ENCODE measurements at places on chromosomes 7 and 10. TPM values are rescaled to one million over a fixed set of nuclear protein-coding genes. Genes with fewer than 3 reads are reported as not detected.

The TLX1 gene
- total RNA-seq = not detected

The CCDC172 gene
- total RNA-seq = not detected

The PRR15 gene
- 46.1 TPM for total RNA-seq

The HTRA1 gene
- 141 TPM for total RNA-seq

The ADAM8 gene
- total RNA-seq = 12.7 TPM

The GARIN1A gene
- total RNA-seq = 2.6 TPM

The CCZ1 gene
- 48.6 TPM for total RNA-seq

The NAT16 gene
- not detected for total RNA-seq

The TEX47 gene
- total RNA-seq = not detected

The TMEM130 gene
- total RNA-seq = 0.26 TPM

The ADCYAP1R1 gene
- total RNA-seq = 7.2 TPM

GRCh38 chr7:17781491-17782215, 158.6 kb downstream of the SNX13 start:
- DNase-seq = no peak

GRCh38 chr7:21984042-21984441, 38.3 kb upstream of the CDCA7L start:
- no peak for DNase-seq

- DNase-seq = no peak
These were observed 32.4 kb downstream of the NKX6-2 start for GRCh38 chr10:132753596-132753995.

DNA sequence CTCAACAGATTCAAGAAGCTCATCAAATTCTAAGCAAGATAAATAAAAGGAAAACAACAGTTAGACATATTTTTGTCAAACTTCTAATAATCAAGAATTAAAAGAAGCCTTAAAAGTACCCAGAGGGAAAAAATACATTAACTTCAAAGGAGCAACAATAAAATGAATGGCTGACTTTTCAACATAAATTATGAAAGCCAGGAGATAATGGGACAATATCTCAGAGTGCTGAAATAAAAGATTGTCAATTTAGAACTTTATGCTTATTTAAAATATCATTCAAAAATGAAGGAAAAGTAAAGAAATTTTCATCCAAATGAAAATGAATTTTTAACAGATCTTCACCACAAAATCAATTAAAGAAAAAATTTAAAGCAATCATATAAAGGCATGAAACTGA, 108.5 kb upstream of the IL6 start:
- DNase-seq = no peak

GRCh38 chr7:20545016-20545415, 70.5 kb upstream of the ABCB5 start:
- DNase-seq = no peak

DNA sequence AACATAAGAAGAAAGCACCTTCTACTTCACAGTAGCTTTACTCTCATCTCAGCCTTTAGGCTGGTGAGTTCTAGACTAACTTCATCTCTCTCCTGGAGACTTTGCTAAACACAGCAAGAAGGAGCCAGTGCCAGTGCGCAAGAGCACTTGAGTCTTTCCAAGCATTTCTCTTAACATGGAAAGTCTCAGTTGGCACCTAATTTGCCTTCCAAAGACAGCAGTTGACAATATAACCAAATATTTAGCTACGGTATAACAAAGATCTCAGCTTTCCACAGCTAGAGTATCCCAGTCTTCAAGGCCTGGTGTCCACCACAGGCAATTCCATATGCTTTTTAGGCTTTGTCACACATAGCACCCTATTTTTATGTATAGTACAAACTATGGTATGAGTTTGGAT, 1204.9 kb downstream of the CNTNAP2 start:
- DNase-seq = no peak

- DNase-seq = no peak
These were observed 7.2 kb upstream of the CHCHD1 start for GRCh38 chr10:73774637-73775036.

- no peak for DNase-seq
These were observed 183.7 kb upstream of the KLF6 start for GRCh38 chr10:3968727-3969126.

DNA sequence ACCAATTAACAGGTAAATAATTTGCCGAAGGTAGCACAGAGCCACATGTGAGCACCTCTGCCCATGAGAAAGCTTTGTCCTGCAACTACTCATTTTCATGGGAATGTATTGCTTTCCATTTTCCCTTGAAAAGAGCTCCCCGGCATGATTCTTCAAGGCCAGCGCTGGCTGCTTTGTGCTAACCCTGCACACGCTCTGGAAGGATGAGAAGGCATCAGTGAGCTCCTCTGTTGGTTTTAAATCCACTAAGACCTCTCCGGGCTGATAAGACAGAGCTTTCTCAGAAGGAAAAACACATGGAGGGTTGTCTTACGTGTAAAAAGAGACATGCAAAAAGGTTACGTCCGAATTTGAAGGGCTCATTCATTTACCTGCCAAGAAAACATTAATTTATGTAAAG, 553.9 kb upstream of the MKI67 start:
- DNase-seq = no peak

DNA sequence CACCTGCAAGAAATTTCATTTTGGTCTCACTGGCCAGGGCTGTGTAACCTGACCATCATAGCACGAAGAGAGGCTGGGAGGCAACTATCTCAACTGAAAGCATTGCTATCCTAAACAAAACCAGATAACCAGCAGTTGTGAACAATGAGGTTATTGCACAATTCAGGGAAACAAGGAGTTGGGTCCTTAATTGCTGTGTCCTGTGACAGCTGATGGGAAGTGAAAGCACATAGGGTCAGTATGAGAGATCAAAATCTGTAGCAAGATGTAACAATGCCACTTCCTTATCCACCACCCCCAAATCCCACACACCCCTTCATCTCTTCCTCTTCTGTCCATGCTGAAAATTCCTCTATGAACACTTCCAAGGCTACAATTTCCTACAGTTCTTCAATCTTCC, 80.2 kb downstream of the HTR7 start:
- DNase-seq = no peak

DNA sequence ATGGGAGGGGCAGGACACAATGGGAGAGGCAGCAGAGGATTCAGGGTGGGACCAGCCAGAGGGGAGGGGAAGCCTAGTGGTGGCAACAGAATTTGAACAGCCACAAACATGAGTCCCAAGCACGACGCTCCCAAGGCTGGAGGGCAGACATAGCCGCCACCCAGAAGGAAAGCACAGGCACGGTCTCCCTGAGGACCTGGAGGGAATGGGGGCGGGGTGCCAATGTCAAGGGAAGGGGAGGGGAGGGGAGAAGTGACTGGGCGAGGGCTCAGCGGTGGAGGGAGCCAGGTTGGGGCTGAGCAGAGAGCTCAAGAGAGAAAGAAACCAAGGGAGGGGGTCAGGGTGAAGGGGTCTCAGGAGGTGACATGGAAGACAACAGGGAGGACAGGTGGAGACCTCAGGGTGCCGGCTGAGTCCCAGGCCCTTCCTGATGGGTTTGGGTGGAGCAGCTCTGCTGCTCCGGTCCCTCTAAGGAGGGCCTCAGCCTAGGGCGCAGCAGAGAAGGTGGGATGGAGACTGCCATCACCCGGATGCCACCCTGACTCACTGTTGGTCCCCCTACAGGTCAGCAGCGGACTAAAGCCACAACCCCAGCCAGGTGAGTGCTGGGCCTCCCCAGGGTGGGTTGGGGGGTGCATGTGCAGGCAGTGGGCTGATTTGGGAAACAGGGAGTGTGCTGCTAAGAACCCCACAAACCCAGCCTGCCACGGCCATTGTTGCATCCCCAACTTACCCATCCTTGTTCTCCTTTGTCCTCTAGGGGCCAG, 24.2 kb downstream of the PILRA start:
- no peak for DNase-seq

- DNase-seq = peak; percentile 34
These were observed at the start of gene TMEM26 for GRCh38 chr10:61452655-61453641. TSS of gene TMEM26 (minus strand) at chr10:61453381. CDS start at chr10:61453081, 300 bp downstream.

DNA sequence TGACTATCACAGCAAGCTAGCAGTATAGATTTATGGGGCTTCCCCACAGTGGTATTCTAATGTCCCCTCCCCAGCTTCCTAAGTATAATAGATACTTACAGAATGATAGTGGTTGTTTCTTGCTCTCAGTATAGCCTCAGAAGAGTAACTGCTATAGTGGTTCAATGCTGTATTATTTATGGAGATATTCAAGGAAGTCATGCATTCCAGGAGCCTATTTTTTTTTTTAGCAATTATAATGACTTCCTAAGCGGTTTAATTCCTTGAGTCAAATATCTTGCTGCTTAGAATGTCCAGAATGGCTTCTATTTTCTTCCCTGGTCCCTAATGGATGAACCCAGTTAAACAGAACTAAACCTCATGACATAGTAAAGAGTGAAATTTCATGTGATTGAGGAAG, 451.5 kb upstream of the SEMA3D start:
- DNase-seq = no peak

DNA sequence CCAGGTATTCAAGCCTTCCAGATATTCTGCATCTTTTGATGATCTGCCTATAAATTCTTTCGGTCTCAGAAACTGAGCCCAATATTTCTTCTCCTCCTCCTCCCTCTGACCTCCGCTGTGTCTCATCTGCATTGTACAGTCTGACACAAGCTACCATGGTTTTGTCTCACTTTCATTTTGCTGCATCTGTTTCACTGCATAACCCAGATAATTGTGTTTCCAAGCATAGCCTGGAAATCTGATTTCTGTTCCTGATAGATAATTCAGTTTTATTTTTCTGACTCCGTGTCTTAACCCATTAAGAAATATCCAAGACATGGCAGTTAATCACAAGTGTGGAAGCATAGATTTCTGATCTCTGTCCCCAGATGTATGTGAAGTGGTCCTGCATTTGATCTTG, 374.2 kb upstream of the SEMA3A start:
- no peak for DNase-seq

DNA sequence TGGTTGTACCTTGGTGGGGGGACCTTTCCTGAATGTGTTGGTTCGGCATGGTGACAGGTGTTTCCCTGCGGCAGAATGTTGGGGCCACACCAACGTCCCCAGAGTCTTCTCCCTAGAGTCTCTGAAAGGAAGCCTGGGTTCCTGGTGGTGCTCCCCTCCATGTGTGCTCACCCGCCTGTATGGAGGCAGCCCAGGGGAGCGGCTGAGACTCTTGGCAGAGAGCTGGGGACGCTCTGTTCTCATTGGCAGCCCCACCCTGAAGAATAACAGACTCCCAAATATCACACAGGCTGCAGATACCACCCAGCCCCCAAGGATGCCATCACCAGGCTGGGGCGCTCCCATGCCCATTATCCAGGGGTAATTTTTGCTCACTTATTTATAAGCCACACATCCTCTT, 34.8 kb downstream of the CHST12 start:
- DNase-seq = no peak

- no peak for DNase-seq
These were observed 72.5 kb downstream of the PRTFDC1 start for GRCh38 chr10:24879861-24880260.

- DNase-seq = peak; percentile 37
These were observed 47.3 kb upstream of the INSYN2A start for GRCh38 chr10:127243490-127244272.

DNA sequence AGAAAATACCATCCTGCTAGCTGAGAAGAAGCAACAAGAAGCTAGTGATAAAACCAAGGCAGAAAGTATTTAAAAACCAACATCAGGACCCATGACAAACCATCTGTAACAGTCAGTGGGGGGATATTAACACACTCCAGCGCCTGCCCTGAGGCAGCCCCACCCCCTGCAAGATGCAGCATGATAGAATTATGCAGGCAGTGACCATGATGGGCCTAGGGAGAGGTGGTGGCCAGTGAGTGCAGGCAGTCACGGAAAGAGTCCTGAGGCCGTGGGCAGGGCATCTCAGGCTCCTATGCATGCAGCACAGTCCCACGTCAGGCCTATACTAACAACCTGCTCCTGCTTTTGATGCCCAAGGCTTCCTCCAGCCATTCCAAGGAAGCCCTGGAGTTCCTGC, 686.9 kb downstream of the GRID1 start:
- no peak for DNase-seq

DNA sequence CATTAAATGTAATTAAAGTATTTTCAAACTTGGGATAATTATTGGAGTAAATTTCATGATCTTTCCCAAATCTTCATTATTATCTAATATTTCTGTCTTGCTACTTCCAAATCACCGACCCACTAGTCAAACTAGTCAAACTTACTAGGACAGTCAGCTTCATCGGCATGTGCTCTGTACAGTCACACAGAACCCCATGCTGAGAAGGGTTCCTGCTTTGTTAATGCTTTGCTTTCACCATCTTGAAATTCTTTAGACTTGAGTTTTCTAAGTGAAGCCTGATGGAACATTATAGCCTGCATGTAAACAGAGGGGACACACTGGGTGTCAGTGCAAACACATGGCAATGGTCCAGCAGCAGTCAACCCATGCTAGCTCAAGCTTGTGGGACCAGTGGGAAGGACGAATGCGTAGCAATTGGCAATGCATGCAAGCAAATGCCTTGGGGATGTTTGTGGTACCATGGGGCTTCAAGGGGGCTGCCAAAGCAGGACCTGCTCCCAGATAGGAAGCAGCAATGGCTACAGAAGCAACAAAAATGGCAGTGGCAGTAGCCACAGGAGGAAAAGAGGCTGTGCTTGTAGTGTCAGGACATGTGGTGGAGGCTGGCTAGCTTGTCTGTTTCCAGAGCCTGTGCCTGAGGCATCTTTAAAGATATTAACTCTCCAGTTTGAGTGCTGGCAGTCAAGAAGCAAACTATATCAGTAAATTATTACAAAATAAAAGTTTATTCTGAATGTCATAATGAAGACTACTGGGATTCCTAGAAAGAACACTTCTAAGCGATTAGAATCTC, 441.1 kb upstream of the SEMA3D start:
- DNase-seq = no peak

DNA sequence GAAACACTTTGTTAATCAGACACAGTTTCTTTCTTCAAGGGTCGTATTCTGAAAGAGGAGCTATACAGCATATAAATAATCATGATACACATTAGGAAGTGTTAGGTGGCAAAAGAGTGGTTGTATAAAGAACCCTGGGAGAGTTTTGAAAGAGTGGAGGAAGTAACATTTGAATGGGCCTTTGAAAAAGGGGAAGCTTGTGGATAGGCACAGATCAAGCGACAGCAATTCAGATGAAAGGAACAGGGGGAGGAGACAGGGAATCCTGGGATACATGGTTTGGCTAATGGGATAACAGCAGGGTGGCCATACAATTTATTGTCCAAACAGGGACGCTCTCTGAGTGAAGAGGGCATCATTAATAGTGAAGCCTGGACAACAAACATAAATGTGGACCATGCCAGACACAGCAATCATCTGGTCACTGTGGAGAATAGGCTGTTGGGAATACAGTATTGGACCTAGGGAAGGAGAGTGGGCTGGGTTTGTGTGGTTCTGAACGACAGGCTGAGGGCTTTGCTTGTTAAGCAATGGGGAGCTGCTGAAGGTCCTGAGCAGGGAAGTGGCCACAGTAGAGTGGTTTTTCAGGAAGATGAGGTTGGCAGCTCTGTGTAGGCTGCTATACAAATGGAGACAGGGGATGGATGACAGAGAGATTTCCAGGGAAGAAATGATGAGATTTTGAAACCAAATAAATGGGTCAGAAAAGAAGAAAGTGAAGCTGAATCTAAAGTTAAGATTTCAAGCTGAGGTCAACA, 75.9 kb downstream of the ICA1 start:
- DNase-seq = no peak

- DNase-seq = no peak
These were observed 11.3 kb downstream of the NOLC1 start for GRCh38 chr10:102163342-102163989.

Measured in mucosa of gallbladder (tissue), 1 donor.